Caki2 (cell line): ENCODE measurements at places on chromosomes 3 and 15.

GRCh38 chr3:52080830-52081719 lies 24.7 kb upstream of the DUSP7 start:
- DNase-seq, result no peak

DNA sequence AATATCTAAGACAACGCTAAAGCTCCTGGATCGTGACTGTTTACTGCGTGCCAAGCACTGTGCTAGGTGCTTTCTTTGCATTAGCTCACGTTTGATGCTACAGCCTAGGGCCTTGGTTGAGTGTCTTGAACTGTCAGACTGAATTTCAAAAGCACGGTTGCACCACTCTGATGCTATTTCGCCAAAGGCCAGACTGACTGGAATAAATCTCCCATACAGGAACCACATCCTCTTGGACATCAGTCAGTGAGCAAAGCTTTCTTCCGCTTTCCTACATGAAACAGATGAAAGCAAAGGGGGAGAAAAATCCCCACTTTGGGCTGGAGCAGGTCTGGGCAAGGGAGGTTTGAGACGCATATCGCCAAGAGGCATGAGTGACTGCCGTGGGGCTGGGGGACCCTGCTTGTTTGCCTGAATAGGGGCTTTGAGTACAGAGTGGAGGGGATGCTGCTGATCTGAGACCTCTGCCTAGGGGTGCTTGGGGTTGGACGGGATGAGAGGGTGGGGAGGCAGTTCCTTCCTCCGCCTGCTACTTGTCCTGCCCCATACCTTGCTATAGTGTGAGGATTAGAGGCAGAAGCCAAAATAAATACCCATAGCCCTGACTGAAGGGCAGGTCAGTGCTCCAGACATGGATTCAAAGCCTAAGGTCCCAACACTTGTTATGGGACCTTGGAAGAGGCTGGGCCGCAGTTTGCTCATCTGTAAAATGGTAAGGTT lies 5.3 kb downstream of the FGD5 start:
- DNase-seq, result no peak

GRCh38 chr3:9957214-9957613 lies 5.0 kb upstream of the PRRT3 start:
- DNase-seq, result no peak

- DNase-seq, result no peak
Measured at GRCh38 chr3:128260275-128260674, 107.0 kb downstream of the EEFSEC start.

DNA sequence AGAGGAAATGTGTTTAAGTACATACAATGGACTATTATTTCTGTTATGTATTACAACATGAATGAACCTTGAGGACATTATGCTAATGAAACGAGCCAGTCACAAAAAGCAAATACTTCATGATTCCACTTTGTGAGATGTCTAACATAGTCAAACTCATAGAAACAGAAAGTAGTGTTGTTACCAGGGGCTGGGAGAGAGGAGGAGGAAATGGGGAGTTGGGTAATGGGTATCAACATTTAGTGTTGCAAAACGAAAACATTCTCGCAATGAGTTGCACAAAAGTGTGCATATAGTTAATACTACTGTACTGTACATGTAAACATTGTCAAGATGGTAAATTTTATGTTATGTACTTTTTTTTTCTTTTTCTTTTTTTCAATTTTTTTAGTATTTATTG lies 194.3 kb downstream of the IL5RA start:
- DNase-seq, result no peak

GRCh38 chr3:71172189-71172588 lies 411.3 kb downstream of the FOXP1 start:
- no peak for DNase-seq

GRCh38 chr3:134328147-134328591 lies 46.1 kb downstream of the AMOTL2 start:
- DNase-seq, result peak; percentile 85

DNA sequence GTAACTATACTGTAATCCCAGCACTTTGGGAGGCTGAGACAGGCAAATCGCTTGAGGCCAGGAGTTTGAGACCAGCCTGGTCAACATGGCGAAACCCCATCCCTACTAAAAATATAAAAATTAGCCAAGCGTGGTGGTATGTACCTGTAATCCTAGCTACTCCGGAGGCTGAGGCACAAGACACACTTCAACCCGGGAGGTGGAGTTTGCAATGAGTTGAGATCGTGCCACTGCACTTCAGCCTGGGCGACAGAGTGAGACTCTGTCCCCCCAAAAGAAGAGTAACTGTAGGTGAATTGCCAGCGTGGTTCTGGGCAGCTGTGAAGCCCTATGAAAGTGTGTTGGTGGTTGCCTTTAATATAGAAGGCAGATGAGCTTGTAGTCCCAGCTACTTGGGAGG lies 95.9 kb downstream of the SLCO3A1 start:
- no peak for DNase-seq

DNA sequence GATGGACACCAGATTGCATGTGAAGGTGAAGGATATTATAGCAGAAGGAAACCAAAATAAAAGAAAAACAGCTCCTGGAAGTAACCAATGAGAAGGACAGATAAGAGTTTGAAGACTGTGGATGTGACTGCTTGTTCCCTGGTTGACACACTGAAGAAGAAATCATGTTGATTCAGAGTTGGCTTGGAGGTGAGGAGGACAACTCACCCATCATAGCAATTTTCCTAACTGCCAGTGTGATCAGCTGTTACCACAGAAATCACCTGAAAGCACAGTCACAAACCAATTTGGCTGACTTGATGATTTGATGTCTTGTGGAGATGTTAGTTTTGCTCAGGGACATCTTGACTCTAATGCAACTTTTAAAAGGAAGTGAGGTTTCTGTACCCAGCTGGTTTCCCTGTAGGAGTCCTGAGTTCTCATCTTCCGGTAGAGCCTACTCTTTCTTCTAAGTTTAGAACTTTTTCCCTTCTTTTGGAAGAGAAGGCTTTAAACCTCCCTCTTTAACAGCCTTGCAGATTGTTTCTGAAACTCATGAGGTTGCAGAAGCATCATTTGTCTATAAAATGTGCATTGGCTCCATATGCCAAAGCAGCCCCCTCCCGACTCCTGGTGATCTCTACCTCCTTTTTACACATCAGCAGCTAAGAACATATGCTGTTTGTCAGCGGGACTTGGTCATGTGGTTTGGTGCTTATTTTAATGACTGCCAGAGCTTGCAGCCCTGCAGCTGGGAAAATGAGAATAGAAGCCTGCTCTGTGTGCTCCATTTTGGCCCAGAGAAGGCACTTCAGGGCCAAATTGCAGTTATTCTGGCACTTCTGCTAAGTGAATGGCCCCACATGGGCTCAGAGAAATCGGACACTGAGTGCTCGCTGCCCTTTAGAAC lies 10.3 kb downstream of the ATG7 start:
- DNase-seq, result no peak

GRCh38 chr3:149480326-149481017 lies 6.0 kb downstream of the TM4SF4 start:
- peak; percentile 74 for DNase-seq

GRCh38 chr3:133492159-133492741 lies 81.2 kb upstream of the CDV3 start:
- DNase-seq, result no peak

DNA sequence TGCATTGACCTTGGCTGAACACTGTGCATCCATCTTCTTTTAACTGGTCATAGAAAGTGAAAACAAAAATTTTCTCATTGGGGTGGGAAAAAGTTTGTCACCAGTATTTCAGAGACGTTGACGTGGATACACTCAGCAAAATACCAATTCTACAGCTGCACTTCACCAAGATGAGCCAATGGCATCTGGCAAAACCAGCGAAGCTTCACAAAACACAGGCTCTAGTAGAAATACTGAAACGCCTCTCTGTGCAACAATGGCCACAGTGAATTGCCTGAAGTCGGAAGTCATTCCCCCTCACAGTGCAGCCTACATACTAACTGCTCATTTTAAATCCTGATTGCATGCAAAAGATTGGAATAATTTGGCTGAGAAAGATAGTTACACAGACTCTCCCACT lies 17.0 kb downstream of the PCYT1A start:
- no peak for DNase-seq

DNA sequence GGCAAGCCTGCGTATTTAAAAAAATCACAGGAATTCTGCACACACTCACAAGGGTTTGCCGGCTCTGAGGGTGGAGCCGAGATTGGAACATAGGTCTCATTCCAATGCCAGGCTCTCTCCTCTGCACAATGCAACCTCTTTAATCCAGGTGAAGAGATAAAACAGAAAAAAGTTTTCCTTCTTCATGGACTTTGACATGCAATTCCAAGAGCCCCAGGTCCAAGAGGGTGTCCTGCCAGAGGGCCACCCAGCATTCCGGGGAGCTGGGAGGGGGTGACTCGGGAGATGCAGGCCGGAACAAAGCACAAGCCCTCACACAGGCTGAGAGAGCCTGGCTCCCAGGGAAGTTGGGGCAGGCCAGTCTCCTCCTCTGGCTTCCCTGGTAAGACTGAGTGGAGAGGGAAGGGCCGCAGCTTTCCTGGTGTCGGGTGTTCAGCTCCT lies 6.7 kb upstream of the SLC12A8 start:
- no peak for DNase-seq

GRCh38 chr3:188170461-188171459 lies 16.8 kb downstream of the LPP start:
- DNase-seq, result no peak

GRCh38 chr3:195040094-195040493 lies 230.9 kb downstream of the XXYLT1 start:
- DNase-seq, result no peak

DNA sequence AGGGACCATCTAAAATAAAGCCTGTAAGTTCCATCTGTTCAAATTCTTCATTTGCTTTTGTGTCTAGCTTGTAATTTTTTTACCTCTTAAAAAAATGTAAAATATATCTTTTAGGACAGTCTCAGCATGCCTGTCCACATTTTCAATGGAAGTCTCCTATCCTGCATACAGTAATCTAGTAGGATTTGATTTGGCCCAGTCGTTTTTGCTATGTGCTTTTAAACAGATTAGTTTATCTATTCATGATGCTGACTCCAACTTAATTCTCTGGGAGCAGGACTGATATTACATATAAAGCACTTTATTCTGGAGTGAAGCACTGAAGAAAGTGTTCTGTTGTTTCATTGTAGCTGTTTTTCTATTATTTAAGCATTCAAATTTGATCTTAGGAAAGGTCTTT lies 38.9 kb upstream of the CFAP20DC start:
- DNase-seq, result no peak

- DNase-seq, result no peak
Measured at GRCh38 chr15:68059630-68060029, 5.5 kb downstream of the PIAS1 start.

GRCh38 chr15:96102631-96103030 lies 227.9 kb upstream of the NR2F2 start:
- no peak for DNase-seq

GRCh38 chr3:158794936-158795518 lies 6.8 kb upstream of the MFSD1 start:
- peak; percentile 26 for DNase-seq
